ENCODE measurements at places on chromosomes 12 and 14.

DNA sequence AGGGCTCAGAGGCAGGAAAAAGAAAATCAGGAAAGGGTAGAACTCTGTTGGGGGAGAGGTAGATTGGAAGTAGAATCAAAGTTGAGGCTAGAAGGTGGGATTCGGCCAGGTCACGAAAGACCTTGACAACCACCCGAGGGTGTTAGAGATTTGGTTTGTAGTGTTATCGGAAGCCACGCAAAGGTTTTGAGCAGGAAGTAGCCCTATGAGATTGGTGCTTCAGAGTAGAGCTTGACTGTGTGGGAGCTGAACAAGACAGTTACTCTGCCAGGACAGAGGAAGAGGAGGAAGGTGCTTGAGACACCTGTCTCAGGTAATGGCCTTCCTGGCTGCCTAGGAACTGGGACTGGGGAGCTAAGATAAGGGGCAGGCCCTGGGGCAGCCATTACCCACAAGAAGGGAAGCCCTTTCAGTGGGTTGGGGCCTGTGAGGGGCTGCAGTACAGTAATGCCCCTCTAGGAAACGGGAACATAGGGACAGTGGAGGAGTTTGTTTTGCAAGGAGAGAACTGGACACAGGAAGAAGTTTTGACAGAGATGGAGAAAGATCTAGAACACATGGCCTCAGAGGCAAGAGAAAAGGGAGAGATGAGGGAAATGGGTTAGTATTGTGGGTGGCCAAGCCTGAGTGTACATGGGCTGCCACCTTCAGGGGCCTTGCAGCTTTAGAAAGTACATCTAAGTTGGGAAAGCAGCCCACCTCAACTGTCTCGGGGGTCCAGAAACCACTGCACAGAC, 73.5 kb downstream of the RIN3 start:
- DNase-seq = no peak

GRCh38 chr14:59439256-59439965, 25.8 kb downstream of the GPR135 start:
- no peak for DNase-seq

DNA sequence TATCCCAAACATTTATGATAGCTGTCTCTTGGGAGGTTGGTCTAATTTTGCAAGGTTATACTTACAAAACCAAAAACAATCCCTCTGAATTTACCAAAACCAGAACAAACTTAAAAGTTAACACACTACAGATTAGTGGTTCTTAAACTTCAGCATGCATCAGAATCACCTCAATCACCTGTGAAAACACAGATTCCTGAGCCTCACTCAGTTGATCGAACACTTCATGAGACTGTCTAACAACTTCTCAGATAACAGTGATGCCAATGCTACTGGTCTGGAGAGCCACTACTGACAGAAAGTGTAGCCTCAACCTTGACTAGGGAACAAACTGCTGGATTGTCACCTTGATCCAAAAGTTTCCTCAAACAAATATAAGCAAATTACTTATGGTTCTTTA, 44.2 kb downstream of the ATP2B1 start:
- no peak for DNase-seq

- DNase-seq = no peak
These were observed 31.1 kb downstream of the NUDT4 start for GRCh38 chr12:93408813-93409212.

DNA sequence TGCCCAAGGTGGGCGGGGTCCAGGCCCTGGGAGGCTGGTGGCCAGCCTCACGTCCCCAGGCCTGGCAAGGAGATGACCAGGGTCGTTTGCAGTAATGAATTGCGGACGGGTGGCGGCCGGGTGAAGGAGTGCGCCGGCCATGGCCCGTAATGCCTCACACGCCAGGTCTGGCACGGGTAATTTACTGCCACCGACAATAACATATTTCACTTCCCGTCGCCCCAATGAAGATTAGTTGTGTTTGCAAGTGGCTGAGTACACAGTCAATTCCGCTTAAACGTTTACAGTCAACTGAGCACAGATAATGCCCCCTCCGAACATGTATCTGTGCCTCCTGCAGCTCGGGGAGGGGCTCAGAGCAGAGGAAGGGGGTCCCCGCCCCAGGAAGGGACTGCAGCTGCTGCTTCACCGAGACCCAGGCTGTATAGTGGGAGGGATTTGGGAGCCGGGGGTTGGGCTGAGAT, 48.3 kb downstream of the MVK start:
- DNase-seq = no peak

DNA sequence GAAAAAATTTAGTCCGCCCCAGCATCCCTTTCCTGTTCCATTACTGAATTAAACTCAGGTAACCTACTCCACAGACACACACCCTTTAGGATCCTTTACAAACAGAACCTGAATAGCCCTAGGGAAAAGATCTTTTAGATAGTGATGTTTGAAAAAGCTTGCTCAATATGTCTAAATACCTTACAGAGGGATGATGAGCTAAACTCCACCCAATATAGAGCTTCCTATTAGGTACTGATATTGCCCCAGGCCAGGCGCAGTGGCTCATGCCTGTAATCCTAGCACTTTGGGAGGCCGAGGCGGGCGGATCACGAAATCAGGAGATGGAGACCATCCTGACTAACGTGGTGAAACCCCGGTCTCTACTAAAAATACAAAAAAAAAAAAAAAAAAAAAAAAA, 50.1 kb downstream of the FERMT2 start:
- DNase-seq = no peak

DNA sequence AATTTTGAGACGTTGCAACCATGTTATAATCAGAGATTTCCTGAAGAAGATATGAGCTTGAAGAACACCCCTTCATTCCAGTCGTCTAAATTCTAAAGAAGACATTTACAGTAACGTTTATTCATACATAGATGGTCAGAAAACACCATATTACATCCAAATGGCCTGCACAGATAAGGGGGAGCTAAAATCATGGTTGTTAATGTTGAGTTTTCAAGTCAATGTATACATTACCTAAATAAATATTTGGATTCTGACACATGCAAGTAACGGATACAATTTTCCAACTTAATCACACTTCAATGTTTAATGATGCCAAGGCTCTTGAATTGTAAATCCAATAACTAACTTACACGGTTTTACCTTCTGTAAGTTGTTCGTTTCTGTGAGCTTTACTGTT, 318.4 kb downstream of the SLC6A15 start:
- no peak for DNase-seq

DNA sequence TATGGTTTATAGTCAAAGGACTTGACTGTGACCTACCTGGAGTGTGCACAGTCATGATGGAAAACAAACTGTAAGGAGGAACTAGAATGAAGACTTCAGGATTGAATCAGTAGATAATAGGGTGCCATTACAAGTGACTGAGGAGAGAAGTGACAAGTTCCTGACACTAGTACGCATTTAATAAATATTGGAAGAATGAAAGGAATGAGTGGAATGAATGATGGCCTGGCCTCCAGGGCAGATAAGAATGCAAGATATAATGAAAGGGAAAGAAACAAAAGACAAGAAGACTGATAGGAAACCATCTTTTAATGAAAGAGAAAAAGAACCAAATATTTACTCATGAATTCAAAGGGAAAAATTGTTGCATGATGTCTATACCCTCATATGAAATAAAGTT, 44.7 kb upstream of the NEDD1 start:
- no peak for DNase-seq

- DNase-seq = no peak
These were observed 278.9 kb upstream of the CRY1 start for GRCh38 chr12:107372229-107372658.

DNA sequence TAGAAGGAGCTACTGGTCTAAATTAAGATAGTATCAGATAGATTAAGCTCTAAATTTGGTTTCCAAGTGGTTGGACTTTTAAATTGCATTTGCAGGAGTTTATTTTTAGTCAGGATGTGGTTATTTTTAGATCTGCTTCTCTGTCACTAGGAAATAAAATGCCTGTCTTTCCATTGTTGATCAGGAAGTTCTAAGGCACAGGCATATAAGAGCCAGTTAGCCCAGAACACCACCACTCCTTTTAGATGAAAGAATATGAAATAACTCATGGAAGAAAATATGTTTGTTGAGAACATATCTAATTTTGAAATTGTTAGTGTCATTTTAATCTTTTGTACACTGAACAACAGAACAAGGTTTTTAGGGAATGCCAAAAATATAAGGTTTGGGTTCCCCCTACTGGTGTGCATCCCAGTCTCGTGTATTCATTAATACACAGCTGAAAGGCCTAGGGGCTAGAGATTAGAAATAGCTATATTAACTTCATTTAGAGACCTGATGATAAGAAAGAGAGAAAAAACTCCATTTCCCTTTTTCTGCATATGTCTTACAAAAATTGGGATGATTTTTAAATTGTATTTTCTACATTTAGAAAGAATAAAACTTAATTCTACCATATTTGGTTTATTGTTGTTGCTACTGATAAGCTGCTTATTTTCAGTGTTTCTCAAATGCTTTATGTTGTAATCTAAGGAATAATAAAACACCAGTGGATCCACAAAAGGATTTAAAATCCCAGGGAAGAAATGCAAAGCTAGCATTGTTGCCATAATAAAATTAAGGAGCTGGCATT, 67.2 kb downstream of the RIC8B start:
- DNase-seq = no peak

DNA sequence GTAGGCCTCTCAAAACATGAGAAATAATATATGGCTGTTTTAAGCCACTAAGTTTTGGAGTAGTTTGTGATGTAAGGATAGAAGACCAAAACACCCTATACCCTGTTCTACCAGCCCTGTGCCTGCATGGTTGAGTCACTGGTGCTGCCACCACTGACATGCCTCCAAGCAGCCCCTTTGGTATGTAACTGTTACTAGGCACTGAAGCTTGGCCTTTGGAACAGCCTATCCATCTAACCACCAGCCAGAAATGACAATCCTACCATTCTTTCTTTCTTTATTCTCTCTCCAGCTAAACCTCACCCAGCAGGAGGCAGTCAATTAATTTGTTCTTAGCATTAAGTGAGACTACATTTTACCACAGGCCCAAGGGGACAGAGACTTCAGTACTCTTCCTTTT, 240.3 kb downstream of the MSRB3 start:
- DNase-seq = no peak

DNA sequence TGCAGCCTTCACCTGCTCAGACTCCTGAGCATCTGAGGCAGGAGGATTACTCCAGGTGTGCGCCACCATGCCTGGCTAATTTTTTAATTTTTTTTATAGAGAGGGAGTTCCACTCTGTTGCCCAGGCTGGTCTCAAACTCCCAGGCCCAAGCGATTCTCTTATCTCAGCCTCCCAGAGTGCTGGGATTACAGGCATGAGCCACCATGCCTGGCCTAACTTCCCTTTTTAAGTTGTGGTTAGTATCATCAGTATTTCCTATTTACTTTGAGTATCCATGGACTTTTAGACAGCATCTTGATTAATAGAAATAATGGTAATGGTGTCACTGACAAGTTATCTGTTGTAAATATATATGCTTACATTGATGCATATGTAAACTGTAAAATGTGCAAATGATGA, 116.9 kb downstream of the FGD4 start:
- no peak for DNase-seq

DNA sequence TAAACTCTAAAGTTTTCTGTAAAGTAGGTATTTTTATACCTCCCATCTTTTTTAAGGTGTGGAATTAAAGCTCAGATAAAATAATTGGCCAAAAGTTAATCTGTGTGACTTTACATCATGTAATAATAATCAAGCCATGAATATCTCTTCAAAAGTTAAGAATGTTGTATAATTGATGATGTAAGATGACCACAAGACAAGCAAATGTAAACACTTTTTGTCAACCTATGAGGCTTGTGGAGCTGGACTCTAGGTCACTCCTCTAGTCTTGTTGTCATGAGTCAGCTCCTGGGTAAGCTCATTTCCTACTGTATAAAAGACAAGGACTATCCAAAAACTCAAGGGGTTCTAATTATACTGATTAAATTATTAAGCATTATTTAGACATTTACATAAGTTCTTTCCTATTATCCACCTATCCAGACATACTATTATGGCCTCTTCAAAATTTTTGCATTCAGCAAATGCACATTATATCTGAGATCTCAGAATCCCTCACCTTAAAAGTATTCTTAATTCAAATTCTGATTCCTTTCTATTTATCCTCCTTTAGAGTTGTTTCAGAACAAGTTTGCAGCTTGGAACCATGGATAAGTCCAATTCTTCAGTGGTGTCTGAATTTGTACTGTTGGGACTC, at the start of gene OR4K5:
Gene OR4K5, plus strand, starts transcription at position 587 of the 637 bp plus-strand sequence. Its CDS starts 0 bp downstream, at position 587.
- no peak for DNase-seq

- no peak for DNase-seq
These were observed 693 bp upstream of the RIMKLB start for GRCh38 chr12:8697120-8697475.

DNA sequence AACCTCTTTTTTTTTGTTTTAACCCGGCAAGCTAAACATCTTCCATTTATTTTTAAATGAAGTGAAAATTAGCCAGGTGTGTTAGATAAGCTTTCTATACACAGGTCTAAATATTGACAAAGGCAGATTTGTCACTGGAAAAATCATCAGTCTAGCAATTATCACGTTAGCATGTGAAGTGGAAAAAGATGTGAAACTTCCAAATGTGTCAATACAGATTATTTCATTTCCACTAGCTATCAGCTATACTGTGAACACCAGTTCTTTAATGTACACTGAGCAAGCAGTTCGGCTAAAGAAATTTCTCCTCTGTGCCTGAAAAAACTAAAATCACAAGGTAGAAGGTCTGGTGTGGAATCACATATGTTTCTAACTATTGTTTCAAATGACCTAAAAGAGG, 96.6 kb upstream of the G2E3 start:
- no peak for DNase-seq

GRCh38 chr14:94612580-94613554, 676 bp downstream of the SERPINA3 start:
- no peak for DNase-seq

DNA sequence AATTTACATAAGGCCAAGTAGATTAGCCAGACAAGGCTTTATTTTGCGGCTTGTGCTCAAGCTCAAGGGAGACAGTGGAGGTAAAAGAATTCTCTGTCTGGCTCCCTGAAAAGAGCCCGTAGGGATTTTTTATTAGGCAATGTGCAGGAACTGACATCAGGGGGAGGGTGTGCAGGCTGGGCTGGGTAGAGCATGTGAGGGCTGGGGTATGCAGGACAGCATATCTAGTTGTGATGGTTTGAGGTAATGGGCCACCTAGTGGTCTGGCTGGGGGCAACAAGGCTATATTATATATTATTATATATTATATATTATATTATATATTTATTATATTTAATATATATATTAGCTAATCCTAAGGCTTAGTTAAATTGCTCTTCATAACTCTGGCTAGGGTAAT, 102.1 kb downstream of the TMEM117 start:
- DNase-seq = no peak

DNA sequence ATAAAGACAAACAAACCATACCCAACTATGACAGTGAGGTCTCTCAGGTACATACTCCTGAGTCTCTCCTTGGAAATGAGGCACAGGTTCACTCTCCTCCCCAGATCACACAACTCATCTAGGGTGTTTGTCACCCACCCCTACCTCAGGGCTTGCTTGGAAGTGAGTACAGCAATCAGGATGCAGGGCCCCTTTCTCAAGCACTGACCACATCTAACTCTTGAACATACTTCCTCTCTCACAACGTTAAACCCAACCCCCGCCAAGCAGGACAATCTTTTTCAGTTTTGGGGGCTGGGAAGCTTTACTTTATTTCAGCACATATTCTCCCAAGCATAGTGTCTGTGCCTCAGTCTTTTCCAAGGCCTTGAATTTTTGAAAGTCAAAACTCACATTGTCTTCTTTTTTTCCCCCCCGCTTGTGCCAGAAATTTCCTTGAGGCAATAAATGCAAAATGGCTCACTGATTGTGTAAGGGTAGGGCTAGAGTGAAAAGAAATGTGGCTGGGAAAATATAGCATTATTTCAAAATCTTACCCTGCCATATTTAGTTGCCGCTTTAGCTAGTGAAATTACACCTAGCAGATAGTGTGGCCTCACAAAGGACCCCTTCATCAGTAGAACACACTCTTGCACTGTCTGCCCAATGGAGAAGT, 2.4 kb upstream of the GPR65 start:
- DNase-seq = no peak

- DNase-seq = no peak
These were observed 72.8 kb downstream of the SLCO1B3 start for GRCh38 chr12:20883288-20883687.
